ENCODE measurements at places on chromosomes 12 and 14.

- no peak for DNase-seq
Measured at GRCh38 chr12:43805149-43805859, 813 bp downstream of the TWF1 start.

- DNase-seq, result no peak
Measured at GRCh38 chr12:110658878-110659277, 30.0 kb downstream of the HVCN1 start.

DNA sequence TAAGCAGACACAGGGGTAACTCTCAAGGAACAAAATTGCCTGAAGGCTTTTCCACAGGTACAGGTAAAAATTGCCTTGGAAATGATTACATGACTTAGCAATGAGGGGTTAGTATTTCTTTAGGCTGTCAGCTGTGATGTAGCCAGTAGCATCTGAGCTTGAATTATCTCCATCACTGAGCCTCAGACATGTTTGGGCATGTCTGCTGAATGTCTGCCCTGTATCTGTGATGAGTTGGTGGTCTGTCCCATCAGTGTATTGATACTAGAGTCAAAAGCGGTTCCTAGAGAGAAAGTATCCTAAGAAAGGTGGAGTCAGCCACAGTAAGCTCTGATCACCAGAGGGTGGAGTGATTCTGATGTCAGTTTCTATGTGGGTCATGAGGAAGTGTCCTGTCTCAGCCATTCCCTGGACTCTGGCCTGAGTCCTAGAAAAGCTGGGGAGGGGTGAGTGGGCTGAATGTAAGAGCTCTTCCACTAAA is 16.3 kb downstream of the AKAP6 start:
- peak; percentile 25 for DNase-seq

GRCh38 chr12:38586789-38587188 is 270.2 kb downstream of the ALG10B start:
- DNase-seq, result no peak

- no peak for DNase-seq
Measured at GRCh38 chr14:90627478-90627877, 188.8 kb downstream of the TTC7B start.

GRCh38 chr12:53034459-53034858 is 15.4 kb upstream of the TNS2 start:
- DNase-seq, result no peak

GRCh38 chr12:45880533-45880932 is 109.8 kb downstream of the SCAF11 start:
- no peak for DNase-seq

DNA sequence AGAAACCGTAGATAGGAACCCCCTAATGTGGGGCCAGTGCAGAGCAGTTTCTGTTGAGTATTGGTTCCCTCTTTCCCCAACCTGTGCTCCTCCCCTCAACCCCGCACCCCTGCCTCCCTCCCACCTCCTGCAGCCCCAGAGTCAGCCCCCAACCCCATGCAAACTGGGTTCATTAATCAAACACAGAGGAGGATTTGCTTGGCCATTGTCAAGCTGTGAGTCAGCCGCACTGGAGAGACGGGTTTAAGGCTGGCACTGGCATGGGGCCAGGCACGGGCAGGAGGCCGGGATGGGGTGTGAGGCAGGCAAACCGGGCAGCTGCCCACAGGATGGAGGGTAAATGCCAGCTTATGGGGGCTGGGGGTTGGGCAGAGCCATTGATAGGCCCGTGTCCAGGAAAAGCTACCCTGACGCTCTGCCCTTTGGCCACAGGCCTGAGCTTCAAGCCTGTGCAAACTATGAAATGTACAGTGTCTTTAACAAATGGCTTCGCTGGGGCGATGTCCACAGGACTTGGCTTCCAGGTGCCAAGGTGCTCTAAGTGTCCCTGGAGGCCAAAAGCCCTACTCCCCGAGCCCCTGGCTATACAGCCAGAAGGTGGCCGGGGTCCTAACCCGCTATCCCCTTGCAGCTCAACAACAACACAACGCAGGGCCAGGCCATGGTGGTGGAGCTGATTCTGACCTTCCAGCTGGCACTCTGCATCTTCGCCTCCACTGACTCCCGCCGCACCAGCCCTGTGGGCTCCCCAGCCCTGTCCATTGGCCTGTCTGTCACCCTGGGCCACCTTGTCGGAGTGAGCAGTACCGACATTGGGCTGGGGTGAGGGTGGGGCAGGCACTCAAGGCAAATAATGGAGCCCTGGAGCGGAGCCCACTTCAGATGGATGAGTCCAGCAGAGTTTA is 1.4 kb downstream of the AQP5 start:
- no peak for DNase-seq

- no peak for DNase-seq
Measured at GRCh38 chr12:95796225-95796981, 5.8 kb upstream of the NTN4 start.

- no peak for DNase-seq
Measured at GRCh38 chr14:63893701-63894458, 41.1 kb downstream of the SYNE2 start.

DNA sequence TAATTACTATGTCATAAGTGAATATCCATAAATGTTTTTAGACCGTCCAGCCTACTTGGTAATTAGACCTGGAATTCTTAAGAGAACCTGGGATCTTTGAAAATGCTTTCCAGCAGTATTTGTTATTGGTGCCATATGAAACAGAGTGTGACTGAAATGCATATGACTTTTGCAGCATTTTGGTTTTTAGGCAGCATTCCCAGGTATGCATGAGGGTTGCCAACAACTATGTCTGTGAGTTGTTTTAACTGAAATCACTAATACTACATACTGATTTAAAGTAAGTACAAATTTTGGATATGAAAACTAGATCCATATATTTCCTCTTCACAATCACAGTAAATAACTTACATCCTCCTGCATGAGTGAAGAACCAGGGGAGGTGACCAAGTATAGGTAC is 437.7 kb upstream of the FAR2 start:
- DNase-seq, result no peak

DNA sequence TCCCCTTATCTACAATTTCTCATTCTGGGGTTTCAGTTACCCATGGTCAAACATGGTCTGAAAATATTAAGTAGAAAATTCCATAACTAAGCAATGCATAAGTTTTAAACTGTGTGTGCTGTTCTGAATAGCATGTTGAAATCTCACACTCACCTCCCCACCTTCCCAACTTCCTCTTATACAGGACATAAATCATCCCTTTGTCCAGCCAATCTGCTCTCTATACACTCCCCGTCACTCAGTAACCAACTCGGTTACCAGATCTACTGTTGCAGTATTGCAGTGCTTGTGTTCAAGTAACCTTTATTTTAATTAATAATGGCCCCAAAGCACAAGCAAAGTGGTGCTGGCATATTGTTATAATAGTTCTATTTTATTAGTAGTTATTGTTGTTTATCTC is 420.5 kb downstream of the GXYLT1 start:
- no peak for DNase-seq

DNA sequence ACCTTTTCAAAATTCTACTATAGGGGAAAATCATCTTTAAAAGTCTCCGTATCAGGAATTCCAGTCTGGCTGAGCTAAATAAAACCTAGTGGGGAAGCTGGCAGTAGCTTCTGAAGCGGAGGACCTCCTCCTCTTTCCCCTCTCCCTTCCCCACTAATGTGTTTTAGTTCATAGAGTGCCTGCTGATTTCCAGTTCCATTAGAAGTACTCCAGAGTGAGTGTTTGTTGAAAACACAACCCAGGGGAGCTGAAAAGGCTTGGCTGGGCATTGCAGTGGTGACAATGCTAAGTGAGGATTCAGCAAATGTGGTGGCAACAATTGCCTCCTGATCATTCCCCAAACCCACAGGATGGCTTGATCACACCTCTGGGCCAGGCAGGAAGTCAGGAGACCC is 144.2 kb upstream of the FRMD6 start:
- DNase-seq, result no peak

Measured in WERI-Rb-1 (cell line).